ENCODE measurements at places on chromosomes 4 and X.

- DNase-seq: no peak
These were observed 70.2 kb upstream of the MAGEB2 start for GRCh38 chrX:30144971-30145731.

- no peak for DNase-seq
These were observed 8.0 kb downstream of the MAN2B2 start for GRCh38 chr4:6582889-6583490.

DNA sequence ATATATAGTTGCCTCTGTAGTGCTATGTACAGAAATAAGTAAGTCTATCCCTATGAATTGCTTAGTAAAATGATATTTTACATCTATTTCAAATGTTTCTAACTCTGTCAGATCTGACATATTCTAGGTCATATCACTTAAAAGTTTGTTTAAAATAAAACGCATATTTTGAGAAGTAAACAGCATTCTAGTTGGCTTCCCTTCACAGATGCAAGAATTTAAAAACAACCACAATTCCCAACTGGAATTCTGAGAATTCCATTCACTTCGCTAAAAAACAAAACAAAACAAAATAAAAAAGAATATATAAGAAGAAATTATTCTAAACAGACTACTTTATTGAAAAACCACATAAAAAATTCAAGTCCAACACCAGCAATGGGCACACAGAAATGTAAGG is 126.0 kb downstream of the PPP3CA start:
- DNase-seq: no peak

DNA sequence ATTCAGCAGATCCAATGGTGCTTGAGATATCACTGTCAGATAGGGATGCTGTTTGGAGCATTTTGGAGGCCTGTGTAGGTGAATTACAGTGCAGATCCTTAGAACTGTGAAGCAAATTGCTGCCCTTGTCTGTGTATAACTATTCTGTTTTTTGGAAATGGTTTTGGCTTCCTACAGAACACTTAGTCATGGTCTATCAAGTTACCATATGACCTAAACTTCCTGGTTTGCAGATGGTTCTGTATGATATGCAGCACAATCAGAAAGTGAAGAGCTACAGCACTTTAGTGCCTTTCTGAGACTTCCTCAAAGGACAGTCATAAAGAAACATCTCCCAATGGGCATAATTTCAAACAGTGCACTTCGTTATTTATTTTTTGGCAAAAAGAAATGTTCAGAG is 688.6 kb downstream of the SH3BGRL start:
- no peak for DNase-seq

GRCh38 chrX:74423289-74423998 is 2.2 kb downstream of the SLC16A2 start:
- no peak for DNase-seq

Data from CD4-positive, alpha-beta T cell treated with Interleukin-6 at 100 ng/mL for 8 hours (primary cell).